Esophagus squamous epithelium (tissue), 5 donors: ENCODE measurements at places on chromosomes 1 and 21. TPM values are rescaled to one million over a fixed set of nuclear protein-coding genes. Genes with fewer than 3 reads are reported as not detected.

- DNase-seq = no peak
- peaks cover 4% of the 10 kb centered on the region for H3K36me3 ChIP-seq
- no peak overlapping the region for H3K27ac ChIP-seq
- H3K4me1 ChIP-seq = no peaks in the 10 kb centered on the region
Measured at GRCh38 chr21:33510826-33511225, 19.3 kb upstream of the DNAJC28 start.

Gene AADACL4
- not detected for total RNA-seq

DNA sequence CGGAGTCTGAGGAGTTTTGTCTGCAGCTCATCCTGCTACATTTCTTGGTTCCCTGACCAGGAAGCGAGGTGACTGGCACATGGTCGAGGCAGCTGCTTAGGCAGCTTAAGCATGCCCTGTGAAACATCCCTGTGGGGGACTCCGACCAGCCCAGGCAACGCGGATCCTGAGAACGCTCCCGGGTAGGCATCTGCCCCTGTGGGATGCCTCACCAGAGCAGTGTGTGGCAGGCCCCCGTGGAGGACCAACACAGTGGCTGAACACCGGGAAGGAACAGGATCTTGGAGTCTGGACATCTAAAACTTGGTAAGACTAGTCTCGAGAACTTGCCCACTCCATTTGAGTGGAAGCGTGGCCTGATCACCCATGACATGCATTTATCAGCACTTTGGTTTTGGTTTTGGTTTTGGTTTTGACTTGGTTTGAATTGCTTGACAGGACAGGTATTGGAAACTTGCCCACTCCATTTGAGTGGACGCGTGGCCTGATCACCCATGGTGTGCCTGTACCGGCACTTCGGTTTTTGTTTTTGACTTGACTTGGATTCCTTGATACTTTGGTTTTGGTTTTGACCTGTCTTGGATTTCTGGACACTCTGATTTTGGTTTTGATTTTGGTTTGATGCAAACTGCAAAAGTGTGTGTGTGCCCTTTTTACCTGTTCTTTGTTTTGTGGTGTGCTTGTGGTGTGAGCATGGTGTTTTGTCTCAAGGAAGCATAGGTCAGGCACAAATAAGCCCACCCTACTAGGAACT lies 12.2 kb upstream of the NEK2 start:
- H3K4me3 ChIP-seq = no peak overlapping the region
- no peaks in the 10 kb centered on the region for H3K27me3 ChIP-seq
- H3K27ac ChIP-seq = no peak overlapping the region
- H3K36me3 ChIP-seq = no peaks in the 10 kb centered on the region
- no peaks in the 10 kb centered on the region for H3K4me1 ChIP-seq

GRCh38 chr21:38228115-38228514 lies 28.7 kb upstream of the KCNJ15 start:
- no peaks in the 10 kb centered on the region for H3K27me3 ChIP-seq
- DNase-seq = no peak
- no peak overlapping the region for H3K4me3 ChIP-seq
- peak overlapping the region; percentile 61 for H3K27ac ChIP-seq
- no peaks in the 10 kb centered on the region for H3K36me3 ChIP-seq

DNA sequence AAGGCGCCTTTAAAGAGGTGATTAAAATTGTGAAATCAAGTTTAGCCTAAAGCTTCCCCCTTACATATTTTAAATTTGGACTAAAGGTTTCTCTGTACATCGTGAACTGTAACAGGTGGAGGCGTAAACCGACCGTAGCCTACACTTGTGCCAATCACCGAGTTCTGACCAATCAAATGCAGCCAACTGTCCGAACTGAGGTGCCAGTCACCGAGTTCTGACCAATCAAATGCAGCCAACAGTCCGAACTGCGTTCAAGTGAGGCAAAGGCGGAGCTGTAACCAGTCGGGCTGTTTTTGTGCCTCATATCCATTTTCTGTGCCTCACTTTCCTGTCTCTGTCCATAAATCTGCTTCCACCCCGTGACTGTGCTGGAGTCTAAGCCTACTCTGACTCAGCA lies 7.4 kb downstream of the TFF1 start:
- peaks cover 51% of the 10 kb centered on the region for H3K27me3 ChIP-seq
- H3K27ac ChIP-seq = no peak overlapping the region
- no peak for DNase-seq
- H3K4me3 ChIP-seq = no peak overlapping the region
- H3K4me1 ChIP-seq = no peaks in the 10 kb centered on the region

DNA sequence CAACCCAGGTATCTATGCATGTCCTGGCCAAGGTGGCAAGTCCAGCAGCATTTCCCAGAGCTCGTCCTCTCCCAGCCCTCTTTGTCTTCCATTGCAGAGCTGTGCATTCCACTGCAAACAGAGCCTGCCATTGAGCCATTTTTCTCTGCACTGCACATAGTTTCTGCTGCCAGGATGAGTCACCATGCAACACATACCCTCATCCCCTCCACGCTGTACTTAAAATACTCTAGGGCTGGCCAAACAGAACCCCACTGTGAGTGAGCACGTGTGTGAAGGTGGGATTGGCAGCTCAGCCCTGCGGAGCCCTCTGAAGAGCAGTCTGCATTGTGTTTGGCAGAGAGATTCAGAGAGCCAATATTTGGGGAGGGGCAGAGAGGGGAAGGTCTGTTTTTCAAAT lies 3.9 kb upstream of the ATP1B1 start:
- no peak overlapping the region for H3K4me3 ChIP-seq
- H3K36me3 ChIP-seq = no peaks in the 10 kb centered on the region
- H3K4me1 ChIP-seq = peaks cover 49% of the 10 kb centered on the region
- H3K27me3 ChIP-seq = no peaks in the 10 kb centered on the region
- no peak for DNase-seq

Gene ANKRD65
- total RNA-seq = 4.7 TPM

DNA sequence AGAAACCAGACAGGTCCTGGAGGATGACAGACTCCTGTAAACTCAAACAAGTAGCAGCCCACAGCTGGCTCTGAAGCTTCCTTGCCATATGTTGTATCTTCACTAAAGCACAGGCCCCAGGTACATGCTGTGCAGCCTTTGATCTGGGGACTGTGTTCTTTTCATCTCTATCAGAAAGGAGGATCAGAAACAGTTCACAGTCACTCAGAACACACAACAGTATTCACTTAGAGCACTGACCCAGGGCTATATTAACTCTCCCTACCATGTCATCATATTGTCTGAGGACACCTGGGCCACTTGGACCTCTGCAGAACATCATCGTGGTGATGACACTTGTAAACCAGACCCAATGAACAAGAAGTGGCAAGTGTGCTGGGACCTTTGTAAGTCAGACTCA lies 222.0 kb downstream of the SETD4 start:
- peaks cover 4% of the 10 kb centered on the region for H3K27me3 ChIP-seq
- H3K27ac ChIP-seq = no peak overlapping the region
- no peak overlapping the region for H3K4me3 ChIP-seq
- H3K4me1 ChIP-seq = no peaks in the 10 kb centered on the region
- no peaks in the 10 kb centered on the region for H3K36me3 ChIP-seq

Gene TRIM45
- 0.48 TPM for total RNA-seq

Gene LRRC42
- 18.7 TPM for total RNA-seq

Gene LIN28A
- total RNA-seq = not detected

Gene ARHGEF10L
- total RNA-seq = 61.4 TPM

Gene OXCT2
- not detected for total RNA-seq

- H3K4me1 ChIP-seq = peaks cover 70% of the 10 kb centered on the region
- H3K27me3 ChIP-seq = no peaks in the 10 kb centered on the region
- no peaks in the 10 kb centered on the region for H3K36me3 ChIP-seq
- no peak for DNase-seq
- no peak overlapping the region for H3K4me3 ChIP-seq
Measured at GRCh38 chr1:151579436-151580225, 32.2 kb upstream of the SNX27 start.

- no peaks in the 10 kb centered on the region for H3K27me3 ChIP-seq
- no peak overlapping the region for H3K4me3 ChIP-seq
- no peak overlapping the region for H3K27ac ChIP-seq
Measured at GRCh38 chr1:193680247-193680923, 494.0 kb upstream of the B3GALT2 start.
